Left kidney (tissue), 8 donors: ENCODE measurements at places on chromosomes 11 and 22.
A peak's percentile ranks its signal among the peaks of the same experiment; 100 is the strongest.

- DNase-seq = no peak
Measured at GRCh38 chr11:64864473-64865285, 13.7 kb downstream of the EHD1 start.

DNA sequence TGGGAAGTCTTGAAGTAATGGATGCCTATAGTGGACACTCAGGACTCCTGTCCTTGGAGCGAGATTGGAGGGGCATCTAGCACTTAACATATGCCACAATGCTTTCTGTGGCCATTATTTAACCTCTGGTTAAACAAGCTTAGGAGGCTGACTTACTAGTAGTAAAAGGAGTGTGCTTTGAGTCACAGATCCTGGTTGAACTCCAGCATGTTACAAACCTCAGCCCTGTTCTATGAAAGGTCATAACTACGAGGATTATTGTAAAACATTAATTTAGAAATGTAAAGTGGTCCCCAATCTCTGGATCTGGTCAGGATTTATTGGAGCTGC is 1.1 kb upstream of the LBHD1 start:
- DNase-seq = no peak

DNA sequence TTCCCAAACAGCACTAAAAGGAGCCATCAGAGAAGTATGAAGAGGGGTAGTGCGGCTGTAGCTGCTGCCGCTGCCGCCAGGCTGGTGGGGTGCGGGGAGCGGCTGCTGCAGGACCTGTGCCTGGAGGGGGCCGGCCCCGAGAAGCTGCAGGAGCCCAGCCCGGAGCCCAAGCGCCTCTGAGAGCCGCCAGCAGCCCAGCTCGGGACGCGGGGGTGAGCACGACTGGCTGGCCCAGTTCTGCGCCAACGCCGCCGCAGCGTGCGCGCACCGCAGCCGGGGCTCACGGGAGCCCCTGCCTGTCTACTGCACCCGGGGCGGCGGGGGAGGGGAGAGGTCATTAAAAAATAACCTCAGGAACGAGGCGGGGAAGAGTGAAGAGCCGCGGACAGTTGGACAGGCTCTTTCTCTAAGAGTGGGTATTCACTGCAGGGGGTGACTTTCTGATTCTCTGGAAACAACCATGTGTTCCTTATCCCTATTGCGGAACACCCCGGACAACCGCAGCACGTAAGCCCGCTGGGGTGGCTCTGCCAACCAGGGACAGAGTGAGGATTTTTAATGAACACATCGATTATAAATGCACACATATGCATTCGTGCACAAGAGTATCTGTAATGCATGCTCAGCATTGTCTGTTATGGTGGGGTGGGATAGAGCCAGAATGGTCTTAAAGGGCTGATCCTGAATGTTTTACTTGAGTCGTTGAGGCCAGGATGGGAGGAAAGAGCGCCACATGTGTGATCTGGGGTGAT is 453 bp downstream of the GAS2 start:
- DNase-seq = peak; percentile 48

- DNase-seq = no peak
Measured at GRCh38 chr11:65713212-65713969, 1.3 kb downstream of the KAT5 start.

- DNase-seq = no peak
Measured at GRCh38 chr11:11107076-11107723, 245.8 kb downstream of the CSNK2A3 start.

GRCh38 chr22:47055921-47056320 is 293.5 kb downstream of the TBC1D22A start:
- DNase-seq = no peak

DNA sequence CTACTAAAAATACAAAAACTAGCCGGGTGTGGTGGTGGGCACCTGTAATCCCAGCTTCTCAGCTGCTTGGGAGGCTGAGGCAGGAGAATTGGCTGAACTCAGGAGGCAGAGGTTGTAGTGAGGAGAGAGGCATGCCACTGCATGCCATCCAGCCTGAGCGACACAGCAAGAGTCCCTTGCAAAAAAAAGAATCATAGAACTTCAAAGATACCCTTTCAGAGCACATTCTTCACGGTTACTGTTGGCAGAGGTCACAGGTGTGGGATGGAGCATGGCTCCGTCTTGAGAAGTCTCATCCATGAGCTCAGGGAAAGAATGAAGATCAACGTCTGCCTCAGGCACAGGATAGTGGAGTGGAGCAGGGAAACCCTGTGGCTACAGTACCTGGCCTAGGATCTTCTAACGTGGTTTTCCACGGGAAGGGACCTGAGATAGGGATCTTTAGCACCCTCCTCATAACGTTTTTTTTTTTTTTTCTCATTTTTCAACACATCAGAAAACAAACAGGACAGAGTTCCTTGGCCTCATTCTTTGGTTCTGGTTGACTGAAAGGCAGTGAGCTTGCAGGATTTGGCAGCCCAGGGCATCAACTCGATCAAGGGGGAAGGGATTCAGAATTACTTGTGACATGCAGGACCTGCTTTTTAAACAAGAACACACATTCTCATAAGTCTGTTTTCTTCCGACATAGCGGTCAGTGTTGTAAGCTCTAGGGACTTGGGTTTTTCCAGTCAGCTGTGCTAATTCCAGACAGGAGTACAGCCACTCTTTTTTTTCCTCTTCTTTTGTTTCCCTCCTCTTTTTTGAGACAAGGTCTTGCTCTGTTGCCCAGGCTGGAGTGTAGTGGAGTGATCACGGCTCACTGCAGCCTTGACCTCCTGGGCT is 22.8 kb downstream of the F2 start:
- DNase-seq = no peak

GRCh38 chr22:36467042-36467810 is 14.2 kb downstream of the TXN2 start:
- no peak for DNase-seq

GRCh38 chr22:44755956-44756361 is 3.6 kb downstream of the ARHGAP8 start:
- no peak for DNase-seq

DNA sequence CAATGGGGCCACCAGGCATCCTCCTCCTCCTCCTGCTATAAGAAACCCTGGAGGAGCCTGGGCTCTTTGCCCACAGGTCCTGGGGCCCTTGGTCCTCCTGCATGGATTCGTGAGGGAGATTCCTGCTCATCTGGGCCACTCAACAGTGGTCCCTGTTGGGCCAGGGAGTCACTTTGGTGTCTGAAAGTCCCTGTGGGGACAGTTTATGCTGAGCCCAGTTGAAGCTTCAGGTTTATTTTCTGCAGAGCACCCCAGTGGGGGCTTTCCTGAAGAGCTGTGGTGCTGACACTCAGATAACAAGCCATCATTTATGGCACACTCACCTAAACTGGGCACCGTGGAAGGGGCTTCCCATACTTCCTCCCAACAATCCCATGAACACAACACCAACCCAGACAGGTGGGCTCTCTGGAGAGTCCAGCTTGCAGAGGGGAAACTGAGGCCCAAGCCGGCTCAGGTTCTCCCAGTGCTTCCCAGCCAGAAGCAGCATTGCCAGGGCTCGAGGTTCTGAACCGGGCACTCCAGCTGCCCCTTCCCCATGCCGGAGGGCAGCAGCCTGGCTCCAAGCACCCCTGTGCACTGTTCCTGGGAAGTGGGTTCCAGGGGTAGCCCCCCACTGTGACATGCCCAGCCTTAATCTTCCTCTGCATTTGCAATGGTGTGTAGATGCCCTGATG is 91.3 kb downstream of the MYEOV start:
- DNase-seq = no peak

DNA sequence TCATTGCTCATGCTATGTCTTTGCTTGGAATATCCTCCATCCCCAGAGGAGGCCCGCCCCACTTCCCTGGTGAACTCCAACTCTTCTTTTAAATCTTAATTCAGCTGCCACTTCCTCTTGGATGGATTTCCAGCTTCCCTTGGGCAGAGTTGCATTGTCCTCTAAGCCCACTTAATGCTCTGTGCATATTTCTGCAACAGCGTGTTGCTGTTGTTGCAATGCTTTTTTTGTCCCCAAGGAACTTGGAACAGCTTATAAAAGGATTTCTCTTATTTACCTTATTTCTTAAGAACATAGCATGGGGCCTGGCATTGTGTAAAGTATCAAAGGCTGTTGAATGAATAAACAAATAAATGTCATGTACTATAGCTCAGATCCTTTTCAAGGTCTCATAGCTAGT is 507.4 kb downstream of the METTL15 start:
- no peak for DNase-seq

GRCh38 chr11:72195518-72196270 is 3.8 kb downstream of the FOLR1 start:
- DNase-seq = no peak

- no peak for DNase-seq
Measured at GRCh38 chr11:13929395-13929891, 33.1 kb upstream of the SPON1 start.

- no peak for DNase-seq
Measured at GRCh38 chr11:16111690-16112089, 244.7 kb downstream of the SOX6 start.

DNA sequence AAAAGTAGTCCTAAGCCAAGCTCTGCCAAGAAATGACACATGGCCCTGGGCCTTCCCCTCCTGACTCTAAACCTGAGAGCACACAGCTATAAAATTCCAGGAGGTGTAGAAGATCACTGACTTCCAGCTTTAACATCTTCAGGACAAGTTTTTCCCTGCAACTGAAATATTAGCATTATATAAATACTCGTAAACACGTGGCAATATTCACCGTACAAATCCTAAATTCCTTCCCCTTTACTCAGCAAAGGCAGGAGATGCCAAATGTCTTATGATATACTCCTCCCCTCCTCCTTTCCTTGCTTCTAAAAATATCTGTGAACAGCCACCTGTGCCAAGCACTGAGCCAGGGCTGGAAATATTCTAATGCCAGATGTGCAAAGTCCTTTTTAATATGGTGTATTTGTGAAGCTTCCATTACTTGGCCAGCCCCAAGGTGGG is 194.0 kb downstream of the LARGE1 start:
- no peak for DNase-seq

DNA sequence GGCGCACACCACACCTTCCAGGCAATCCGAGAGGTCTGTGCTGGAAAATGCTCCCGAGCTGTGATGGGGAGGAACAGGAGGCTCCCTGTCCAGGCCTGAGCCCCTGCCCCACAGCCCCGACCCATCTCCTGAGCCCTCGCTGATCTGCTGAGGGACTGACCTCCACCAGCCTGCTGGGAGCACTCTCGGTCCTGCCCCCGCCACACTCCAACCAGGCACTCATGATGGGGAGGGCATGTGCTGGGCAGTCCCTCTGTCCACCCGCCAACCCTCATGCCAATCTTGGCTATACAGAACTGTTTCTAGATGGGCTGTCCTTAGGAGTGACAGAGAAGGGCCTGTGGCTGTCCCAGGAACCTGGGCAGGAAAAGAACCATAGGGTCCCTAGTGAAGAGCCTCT is 70.8 kb downstream of the TRMU start:
- DNase-seq = no peak

- no peak for DNase-seq
Measured at GRCh38 chr11:130359419-130359818, 44.7 kb upstream of the ZBTB44 start.

GRCh38 chr11:2590965-2591754 is 108.6 kb downstream of the KCNQ1OT1 start:
- DNase-seq = no peak

- DNase-seq = no peak
Measured at GRCh38 chr22:34797826-34798225, 268.1 kb upstream of the ISX start.

- DNase-seq = no peak
Measured at GRCh38 chr11:124954590-124954955, 571 bp downstream of the CCDC15 start.

DNA sequence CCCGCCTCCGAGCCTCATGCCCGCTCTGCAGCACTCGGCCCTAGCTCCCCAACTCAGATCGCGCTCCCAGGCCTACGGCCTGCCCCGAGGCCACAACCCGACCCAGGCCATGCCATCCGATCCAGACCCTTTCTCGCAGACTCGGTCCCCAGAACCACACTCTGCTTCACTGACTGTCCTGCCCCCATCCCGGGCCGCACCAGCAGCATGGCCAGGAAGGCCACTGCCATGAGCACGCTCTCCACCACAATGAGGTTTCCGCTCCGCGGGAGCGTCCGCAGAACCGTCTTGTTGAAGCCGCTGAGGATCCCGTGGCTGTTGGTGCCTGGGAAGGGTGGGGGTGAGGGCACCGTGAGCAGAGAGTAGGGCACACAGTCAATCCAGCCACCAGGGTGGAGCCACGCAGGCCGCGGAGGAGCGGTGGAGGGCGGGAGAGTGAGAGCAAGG is 6.4 kb downstream of the UNC93B1 start:
- DNase-seq = no peak

GRCh38 chr11:117201658-117202305 is 2.6 kb downstream of the TAGLN start:
- no peak for DNase-seq

DNA sequence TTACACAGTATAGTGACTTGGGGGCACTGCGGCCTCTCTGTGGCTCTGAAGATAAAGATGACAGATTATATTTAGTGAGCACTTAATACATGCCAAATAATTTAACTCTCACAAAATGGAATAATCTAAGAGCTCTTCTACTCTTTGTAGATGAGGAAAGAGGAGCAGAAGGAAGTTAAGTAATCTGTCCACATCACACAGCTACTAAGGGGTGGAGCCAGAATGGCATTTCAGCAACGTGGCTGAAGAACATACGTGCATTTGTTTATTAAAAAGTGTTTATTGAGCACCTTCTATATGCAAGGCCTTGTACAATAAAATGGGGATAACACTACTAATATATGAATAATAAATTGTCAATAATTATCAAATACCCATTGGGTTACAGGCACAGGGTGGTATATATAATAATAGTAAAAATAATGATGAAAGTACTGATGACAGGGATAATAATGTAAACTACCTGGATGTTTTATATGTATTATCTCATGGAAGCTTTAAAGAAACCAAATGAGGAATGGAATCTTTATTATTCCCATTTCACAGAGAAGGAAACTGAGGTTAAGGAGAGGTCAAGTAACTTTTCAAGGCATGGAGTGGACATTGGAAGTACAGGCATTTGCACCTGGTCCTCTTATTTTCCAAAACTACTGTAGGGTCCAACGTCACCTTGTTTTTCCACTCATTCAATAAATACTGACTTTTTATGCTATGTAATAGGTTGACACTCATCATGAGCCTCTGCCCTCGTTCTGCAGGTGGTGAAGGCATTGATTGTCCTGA is 38.0 kb upstream of the IL17RA start:
- DNase-seq = no peak

GRCh38 chr11:43644621-43645299 is 35.8 kb upstream of the HSD17B12 start:
- DNase-seq = no peak

DNA sequence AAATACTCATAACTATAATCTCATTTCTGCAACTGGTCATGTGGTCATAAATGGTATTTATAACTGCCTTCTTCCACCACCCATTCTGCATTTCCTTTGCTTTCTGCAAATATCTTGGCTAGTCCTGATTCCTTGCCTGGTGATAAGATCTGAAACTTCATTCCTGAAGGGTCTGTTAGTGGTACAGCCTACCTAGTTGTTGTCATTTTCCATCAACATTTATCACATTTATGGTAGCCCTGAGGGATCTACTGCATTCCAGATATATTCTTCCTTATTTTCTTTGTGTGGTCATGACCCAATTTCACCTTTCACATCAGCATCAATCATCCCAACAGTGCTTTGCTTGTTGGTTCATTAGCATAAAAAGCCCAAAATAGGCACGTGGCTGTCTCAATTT is 50.1 kb downstream of the DDX6 start:
- DNase-seq = no peak
